ENCODE measurements at places on chromosomes 16 and 17. TPM values are rescaled to one million over a fixed set of nuclear protein-coding genes. Genes with fewer than 3 reads are reported as not detected.

GRCh38 chr16:86834451-86835035 lies 256.2 kb downstream of the FOXL1 start:
- no peaks in the 10 kb centered on the region for H3K36me3 ChIP-seq
- no peak for DNase-seq
- H3K4me3 ChIP-seq, result no peak overlapping the region

GRCh38 chr16:86809458-86809955 lies 231.2 kb downstream of the FOXL1 start:
- H3K36me3 ChIP-seq, result no peaks in the 10 kb centered on the region
- no peaks in the 10 kb centered on the region for H3K4me1 ChIP-seq
- H3K27ac ChIP-seq, result no peak overlapping the region

GRCh38 chr17:7058831-7059447 lies 15.0 kb upstream of the SLC16A11 start:
- H3K4me1 ChIP-seq, result no peaks in the 10 kb centered on the region
- no peak overlapping the region for H3K27ac ChIP-seq
- H3K27me3 ChIP-seq, result no peaks in the 10 kb centered on the region
- no peak overlapping the region for H3K4me3 ChIP-seq
- H3K36me3 ChIP-seq, result no peaks in the 10 kb centered on the region

- no peaks in the 10 kb centered on the region for H3K4me1 ChIP-seq
- DNase-seq, result no peak
- no peak overlapping the region for H3K27ac ChIP-seq
- H3K27me3 ChIP-seq, result no peaks in the 10 kb centered on the region
Measured at GRCh38 chr16:58451265-58451689, 48.7 kb upstream of the NDRG4 start.

DNA sequence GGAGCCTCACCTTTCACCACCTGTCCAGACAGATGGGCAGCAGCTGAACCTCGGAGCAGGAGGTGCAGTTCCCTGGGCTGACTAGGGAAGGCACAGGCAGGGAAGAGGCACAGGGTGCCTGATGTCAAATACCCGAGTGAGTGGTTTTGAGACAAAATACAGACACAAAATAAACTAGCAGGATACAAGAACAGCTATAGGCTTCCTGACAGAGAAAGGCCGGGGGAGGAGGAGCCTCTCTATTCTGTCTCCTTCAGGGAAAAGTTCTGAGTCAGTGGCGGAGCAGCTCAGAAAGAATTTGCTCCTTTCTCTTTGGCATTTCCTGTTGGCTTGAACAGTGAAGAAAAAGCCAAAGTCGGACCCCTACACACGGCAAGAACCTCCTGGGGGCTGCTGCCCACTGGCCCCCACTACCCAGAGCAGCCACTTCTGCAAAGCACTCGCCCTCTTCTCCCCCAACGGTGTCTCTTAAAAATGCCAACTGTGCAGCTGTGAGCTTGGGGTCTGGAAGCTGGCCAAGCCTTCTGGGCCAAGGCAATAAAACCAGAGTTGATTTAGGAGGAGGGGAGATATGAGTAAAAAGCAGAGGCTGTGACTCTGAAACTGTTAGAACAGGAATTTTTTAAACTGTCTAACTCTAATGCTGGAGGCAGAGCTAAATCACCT lies 14.4 kb upstream of the FAAP100 start:
- H3K36me3 ChIP-seq, result peaks cover 90% of the 10 kb centered on the region
- peak overlapping the region; percentile 83 for H3K27ac ChIP-seq
- DNase-seq, result peak; percentile 84
- H3K4me3 ChIP-seq, result peak overlapping the region; percentile 15
- peaks cover 43% of the 10 kb centered on the region for H3K4me1 ChIP-seq
- H3K27me3 ChIP-seq, result no peaks in the 10 kb centered on the region

GRCh38 chr17:36071751-36072150 lies 7.7 kb downstream of the CCL18 start:
- DNase-seq, result no peak
- H3K27me3 ChIP-seq, result no peaks in the 10 kb centered on the region
- no peak overlapping the region for H3K27ac ChIP-seq
- H3K4me1 ChIP-seq, result no peaks in the 10 kb centered on the region
- H3K4me3 ChIP-seq, result no peak overlapping the region

DNA sequence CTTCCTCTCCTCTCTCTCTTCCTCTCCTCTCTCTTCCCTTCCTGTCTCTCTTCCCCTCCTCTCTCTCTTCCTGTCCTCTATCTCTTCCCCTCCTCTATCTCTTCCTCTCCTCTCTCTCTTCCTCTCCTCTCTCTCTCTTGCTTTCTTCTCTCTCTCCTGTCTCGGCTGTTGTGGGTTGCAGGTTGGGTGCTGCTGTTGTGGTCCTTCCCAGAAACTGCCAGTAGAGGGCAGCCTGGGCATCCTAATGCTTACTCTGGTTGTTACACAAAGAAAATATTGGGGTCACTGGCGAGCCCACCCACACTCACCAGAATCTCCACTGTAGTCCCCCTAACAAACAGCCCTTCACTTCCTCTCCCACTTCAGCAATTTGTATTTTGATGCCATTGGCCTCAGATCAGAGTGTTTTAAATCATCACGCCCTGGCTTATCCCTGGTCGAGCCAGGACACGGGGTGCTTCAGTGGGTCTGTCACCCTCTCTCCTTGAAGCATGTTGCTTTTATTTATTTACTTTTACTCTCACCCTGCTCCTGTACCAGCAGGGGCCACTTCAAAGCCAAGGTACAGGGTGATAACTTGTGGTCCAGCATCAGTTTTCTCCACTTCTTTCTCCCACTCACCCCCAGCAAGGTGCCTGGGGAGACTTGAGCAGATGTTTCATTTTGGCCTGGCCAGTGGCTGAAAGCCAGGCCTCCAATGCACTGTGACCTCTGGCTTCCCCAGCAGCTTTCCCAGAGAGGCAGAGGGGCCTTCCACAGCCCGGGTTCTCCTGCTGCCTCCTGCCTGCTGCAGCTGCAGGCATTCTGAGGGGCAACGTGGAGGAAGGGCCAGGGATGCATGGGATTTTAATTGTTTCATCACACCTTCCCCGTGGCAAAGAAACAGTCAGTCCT lies 4.7 kb upstream of the MMP15 start:
- DNase-seq, result peak; percentile 74
- H3K36me3 ChIP-seq, result peaks cover 3% of the 10 kb centered on the region
- H3K4me1 ChIP-seq, result peaks cover 31% of the 10 kb centered on the region

DNA sequence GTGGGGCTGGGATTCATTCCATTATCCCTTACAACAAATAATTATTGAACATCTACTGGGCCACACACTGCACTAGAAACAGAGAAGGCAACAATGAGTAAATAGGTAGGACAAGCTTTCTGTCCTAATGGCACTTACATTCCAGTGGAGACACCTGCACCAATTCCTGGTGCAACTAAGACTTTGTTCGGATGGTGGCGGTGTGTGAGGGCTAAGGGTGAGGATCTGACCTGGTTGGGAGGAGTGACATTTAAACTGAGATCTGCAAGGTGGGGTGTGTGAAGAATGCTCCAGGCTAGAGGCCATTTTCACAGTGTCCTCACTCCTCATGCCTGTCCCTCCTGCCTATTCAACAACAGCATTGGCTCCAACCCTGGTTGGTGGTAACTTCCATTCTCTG lies 510.0 kb downstream of the XYLT1 start:
- no peak overlapping the region for H3K27ac ChIP-seq
- H3K4me3 ChIP-seq, result no peak overlapping the region
- H3K4me1 ChIP-seq, result no peaks in the 10 kb centered on the region
- H3K27me3 ChIP-seq, result no peaks in the 10 kb centered on the region
- no peak for DNase-seq

- no peaks in the 10 kb centered on the region for H3K36me3 ChIP-seq
- no peak overlapping the region for H3K27ac ChIP-seq
- no peak for DNase-seq
- no peaks in the 10 kb centered on the region for H3K27me3 ChIP-seq
Measured at GRCh38 chr16:72908362-72909167, 139.4 kb downstream of the ZFHX3 start.

- no peak overlapping the region for H3K4me3 ChIP-seq
- H3K36me3 ChIP-seq, result no peaks in the 10 kb centered on the region
- H3K27me3 ChIP-seq, result no peaks in the 10 kb centered on the region
- H3K4me1 ChIP-seq, result peaks cover 6% of the 10 kb centered on the region
- peak; percentile 88 for DNase-seq
Measured at GRCh38 chr16:4976611-4977145, 18.5 kb downstream of the SEC14L5 start.

GRCh38 chr16:58428621-58429542 lies 36.6 kb downstream of the GINS3 start:
- H3K4me3 ChIP-seq, result no peak overlapping the region
- H3K27me3 ChIP-seq, result no peaks in the 10 kb centered on the region
- no peaks in the 10 kb centered on the region for H3K36me3 ChIP-seq
- no peaks in the 10 kb centered on the region for H3K4me1 ChIP-seq

GRCh38 chr17:80777274-80777673 lies 214.4 kb upstream of the CHMP6 start:
- no peak overlapping the region for H3K27ac ChIP-seq
- no peaks in the 10 kb centered on the region for H3K27me3 ChIP-seq
- peaks cover 18% of the 10 kb centered on the region for H3K36me3 ChIP-seq
- no peak for DNase-seq

- no peaks in the 10 kb centered on the region for H3K36me3 ChIP-seq
- no peak for DNase-seq
- H3K4me1 ChIP-seq, result no peaks in the 10 kb centered on the region
- no peak overlapping the region for H3K4me3 ChIP-seq
- H3K27me3 ChIP-seq, result no peaks in the 10 kb centered on the region
Measured at GRCh38 chr16:83355570-83356218, 452.1 kb upstream of the HSBP1 start.

GRCh38 chr16:54526916-54527315 lies 240.3 kb upstream of the IRX3 start:
- DNase-seq, result no peak
- no peaks in the 10 kb centered on the region for H3K4me1 ChIP-seq
- no peaks in the 10 kb centered on the region for H3K36me3 ChIP-seq
- no peaks in the 10 kb centered on the region for H3K27me3 ChIP-seq

DNA sequence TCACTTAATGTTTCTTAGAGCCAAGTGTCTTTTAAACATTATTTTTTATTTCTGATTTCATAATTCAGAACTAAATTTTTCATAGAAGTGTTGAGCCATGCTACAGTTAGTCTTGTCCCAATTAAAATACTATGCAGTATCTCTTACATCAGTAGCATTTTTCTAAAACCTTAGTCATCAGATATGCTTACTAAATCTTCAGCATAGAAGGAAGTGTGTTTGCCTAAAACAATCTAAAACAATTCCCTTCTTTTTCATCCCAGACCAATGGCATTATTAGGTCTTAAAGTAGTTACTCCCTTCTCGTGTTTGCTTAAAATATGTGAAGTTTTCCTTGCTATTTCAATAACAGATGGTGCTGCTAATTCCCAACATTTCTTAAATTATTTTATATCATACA lies 13.6 kb upstream of the BCAS3 start:
- peaks cover 49% of the 10 kb centered on the region for H3K36me3 ChIP-seq
- H3K27me3 ChIP-seq, result no peaks in the 10 kb centered on the region
- no peak overlapping the region for H3K4me3 ChIP-seq
- no peaks in the 10 kb centered on the region for H3K4me1 ChIP-seq

- no peak overlapping the region for H3K4me3 ChIP-seq
- H3K27ac ChIP-seq, result no peak overlapping the region
- H3K27me3 ChIP-seq, result no peaks in the 10 kb centered on the region
- peaks cover 3% of the 10 kb centered on the region for H3K4me1 ChIP-seq
Measured at GRCh38 chr16:48632137-48632774, 22.3 kb upstream of the N4BP1 start.

DNA sequence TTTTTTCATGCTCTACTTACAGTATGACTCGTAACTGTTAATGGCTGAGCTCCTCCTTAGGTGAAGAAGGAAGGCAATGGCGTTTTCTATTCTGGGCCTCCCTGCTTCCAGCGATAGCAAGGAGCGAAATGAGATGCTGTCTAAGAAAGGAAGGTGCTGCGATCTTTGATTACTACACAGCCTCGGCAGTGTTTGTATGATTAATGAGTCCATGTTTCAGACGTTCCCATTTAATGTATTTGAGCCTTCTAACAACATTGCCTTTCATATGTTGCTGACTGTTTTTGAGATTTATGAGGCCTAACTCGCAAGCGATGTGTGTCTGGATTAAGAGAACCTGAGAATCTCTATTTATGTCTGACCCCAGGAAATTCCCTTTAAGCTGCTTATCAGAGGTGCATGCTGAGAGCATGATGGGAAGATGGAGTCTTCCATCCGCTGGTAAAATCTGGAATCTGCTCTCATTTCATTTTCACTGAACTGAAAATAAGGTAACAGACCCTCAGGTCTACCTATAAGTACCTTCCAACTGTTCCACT lies 403.4 kb downstream of the WWOX start:
- H3K4me3 ChIP-seq, result no peak overlapping the region
- DNase-seq, result no peak
- H3K27me3 ChIP-seq, result no peaks in the 10 kb centered on the region
- peaks cover 25% of the 10 kb centered on the region for H3K4me1 ChIP-seq
- H3K27ac ChIP-seq, result no peak overlapping the region

GRCh38 chr16:57773655-57774295 lies 28.5 kb downstream of the KIFC3 start:
- H3K27me3 ChIP-seq, result no peaks in the 10 kb centered on the region
- DNase-seq, result no peak
- no peak overlapping the region for H3K4me3 ChIP-seq
- peaks cover 74% of the 10 kb centered on the region for H3K36me3 ChIP-seq

- H3K4me3 ChIP-seq, result no peak overlapping the region
- H3K36me3 ChIP-seq, result no peaks in the 10 kb centered on the region
- DNase-seq, result no peak
- H3K4me1 ChIP-seq, result peaks cover 17% of the 10 kb centered on the region
- no peaks in the 10 kb centered on the region for H3K27me3 ChIP-seq
Measured at GRCh38 chr16:57897996-57898395, 72.9 kb downstream of the CNGB1 start.

DNA sequence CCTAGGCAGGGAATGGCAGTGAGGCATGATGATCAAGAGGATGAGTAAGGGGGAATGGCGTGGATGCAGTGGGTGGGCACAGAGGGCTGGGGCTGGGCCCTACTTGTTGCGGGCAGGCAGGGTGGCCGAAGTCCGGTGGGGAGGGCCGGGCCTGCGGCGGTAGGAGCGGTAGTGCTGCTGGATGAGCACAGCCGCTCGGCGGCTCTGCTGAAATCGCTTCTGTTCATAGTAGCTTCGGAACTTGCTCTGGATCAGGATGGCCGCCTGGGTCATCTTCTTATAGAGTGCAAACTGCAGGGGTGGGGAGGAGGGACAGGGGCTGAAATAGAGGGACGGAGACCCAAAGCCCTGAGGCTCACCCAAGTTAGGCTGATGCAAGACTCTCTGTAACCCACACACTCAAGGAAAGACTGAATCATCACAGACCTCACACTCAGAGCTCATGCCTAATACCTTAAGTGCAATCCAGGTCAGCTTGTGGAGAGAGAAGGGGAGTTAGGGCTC lies 1.5 kb upstream of the SPAG7 start:
- H3K4me3 ChIP-seq, result peak overlapping the region; percentile 66
- H3K4me1 ChIP-seq, result peaks cover 42% of the 10 kb centered on the region

GRCh38 chr17:76515274-76515949 lies 14.2 kb upstream of the RHBDF2 start:
- DNase-seq, result peak; percentile 79
- H3K27me3 ChIP-seq, result no peaks in the 10 kb centered on the region
- H3K27ac ChIP-seq, result peak overlapping the region; percentile 81
- H3K4me1 ChIP-seq, result peaks cover 13% of the 10 kb centered on the region
- peak overlapping the region; percentile 10 for H3K4me3 ChIP-seq
- H3K36me3 ChIP-seq, result no peaks in the 10 kb centered on the region

The ZNF785 gene
- total RNA-seq, result 49.0 TPM

The CMTM2 gene
- total RNA-seq, result not detected

The SLC6A2 gene
- total RNA-seq, result not detected

The KCTD2 gene
- 25.8 TPM for total RNA-seq

All from stomach (tissue), 19 donors.